Tongue (tissue), 3 donors: ENCODE measurements at places on chromosomes 5 and 9. TPM values are rescaled to one million over a fixed set of nuclear protein-coding genes. Genes with fewer than 3 reads are reported as not detected.

DNA sequence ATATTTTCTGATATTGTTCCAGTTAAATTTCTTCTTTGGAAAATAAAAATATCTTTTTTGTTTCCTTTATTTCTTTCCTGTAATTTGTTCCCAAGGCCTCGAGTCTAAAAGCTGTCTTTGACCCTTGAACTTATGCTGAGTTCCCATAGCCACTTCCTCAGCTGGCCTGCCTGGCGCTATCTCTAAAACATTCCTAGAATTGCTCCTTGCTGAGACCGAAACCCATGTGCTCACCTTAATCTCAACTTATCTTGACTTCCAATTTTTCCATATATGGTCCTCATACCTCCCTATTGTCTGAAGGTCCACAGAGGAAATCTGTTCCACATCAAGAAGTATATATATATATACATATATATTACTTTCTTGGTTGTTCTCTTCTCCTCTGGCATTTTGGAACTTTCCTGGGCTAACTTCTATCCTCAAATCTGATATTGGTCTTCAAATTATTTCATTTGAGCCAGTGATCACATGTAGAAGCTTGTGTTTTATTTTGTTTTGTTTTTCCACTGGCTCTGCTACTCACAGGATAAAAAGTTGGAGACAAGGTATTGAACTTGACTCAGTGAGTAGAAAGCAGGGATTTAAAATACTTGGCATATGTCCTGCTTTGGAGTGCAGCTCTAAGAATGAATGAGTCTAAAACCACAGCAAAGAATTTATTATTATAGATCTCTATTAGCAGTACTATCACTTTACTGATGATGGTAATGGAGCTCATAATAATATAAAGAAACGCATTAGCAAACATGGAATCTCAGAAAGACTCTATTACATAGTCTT lies 45.2 kb downstream of the ENC1 start:
- DNase-seq, result no peak

GRCh38 chr9:24776226-24776625 lies 230.5 kb upstream of the IZUMO3 start:
- peak; percentile 2 for DNase-seq

DNA sequence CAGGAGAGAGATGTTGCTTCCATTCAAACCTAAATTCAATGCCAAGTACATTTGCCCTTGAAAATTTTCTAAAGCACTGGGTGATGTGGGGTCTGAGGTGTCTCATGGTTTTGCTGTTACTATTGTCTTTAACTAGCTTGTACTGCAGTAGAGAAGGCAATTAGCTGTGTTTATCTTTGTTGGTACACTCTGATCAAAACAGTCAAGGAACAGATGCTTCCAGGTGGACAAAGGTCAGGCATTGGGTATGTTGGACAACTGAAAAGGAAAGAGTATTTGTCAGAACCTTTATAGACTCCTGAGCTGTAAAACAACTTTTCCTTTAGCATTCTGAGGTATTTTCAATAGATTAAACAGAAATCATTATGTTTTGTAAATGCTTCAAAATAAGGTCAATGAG lies 2228.7 kb upstream of the WWC1 start:
- no peak for DNase-seq

- DNase-seq, result peak; percentile 59
Observed at GRCh38 chr5:154758493-154758892, 3.3 kb downstream of the LARP1 start.

DNA sequence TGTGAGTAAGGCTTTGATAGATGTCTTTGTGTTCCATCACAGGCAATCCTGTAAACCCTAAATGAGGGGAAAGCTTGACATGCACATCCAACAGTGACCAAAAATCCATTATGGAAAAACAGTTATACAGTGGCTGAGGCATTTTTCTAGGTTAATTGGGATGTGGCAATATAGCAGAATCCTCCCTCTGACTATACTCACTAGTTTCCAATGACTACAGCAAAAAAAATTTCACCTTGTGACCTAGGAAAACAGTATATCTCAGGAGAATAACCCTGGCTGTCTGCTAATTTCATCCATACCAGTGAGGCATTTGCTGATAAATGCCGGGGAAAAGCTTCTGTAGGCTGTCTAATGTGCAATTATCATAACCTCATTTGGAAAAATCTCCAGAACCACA lies 49.9 kb upstream of the SNCAIP start:
- no peak for DNase-seq

GRCh38 chr5:115209279-115209678 lies 39.6 kb upstream of the TRIM36 start:
- DNase-seq, result no peak

The ANXA6 gene
- 520 TPM for total RNA-seq

The FAM200C gene
- total RNA-seq, result 17.0 TPM

The NEK6 gene
- total RNA-seq, result 33.6 TPM

The ARL14EPL gene
- not detected for total RNA-seq

The TLE1 gene
- 73.8 TPM for total RNA-seq

The INPP5E gene
- total RNA-seq, result 8.4 TPM

The TYRP1 gene
- 0.92 TPM for total RNA-seq
